HFFc6 (cell line): ENCODE measurements at places on chromosomes 6 and 20. TPM values are rescaled to one million over a fixed set of nuclear protein-coding genes. Genes with fewer than 3 reads are reported as not detected.

DNA sequence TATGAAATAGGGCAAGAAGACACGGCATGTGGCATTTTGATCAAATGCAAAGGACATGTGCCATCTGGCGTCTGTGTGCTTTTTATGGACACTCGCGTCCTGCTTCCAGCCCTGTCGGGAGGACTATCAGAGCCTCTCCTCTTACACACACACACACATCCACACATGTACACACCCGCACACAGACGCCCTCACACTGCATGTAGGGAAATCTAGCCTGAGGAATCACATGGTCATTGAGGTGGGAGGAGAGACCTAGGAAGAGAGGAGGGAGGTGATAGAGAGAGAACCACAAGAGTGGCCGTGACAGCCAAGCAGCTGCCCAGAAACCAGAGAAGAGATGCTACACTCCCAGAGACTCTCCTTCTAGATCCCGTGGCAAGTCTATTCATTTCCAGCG lies 105.9 kb upstream of the CDYL start:
- no peak overlapping the region for H3K27ac ChIP-seq
- H3K27me3 ChIP-seq, result peaks cover 7% of the 10 kb centered on the region
- DNase-seq, result no peak
- no peak overlapping the region for H3K4me3 ChIP-seq

DNA sequence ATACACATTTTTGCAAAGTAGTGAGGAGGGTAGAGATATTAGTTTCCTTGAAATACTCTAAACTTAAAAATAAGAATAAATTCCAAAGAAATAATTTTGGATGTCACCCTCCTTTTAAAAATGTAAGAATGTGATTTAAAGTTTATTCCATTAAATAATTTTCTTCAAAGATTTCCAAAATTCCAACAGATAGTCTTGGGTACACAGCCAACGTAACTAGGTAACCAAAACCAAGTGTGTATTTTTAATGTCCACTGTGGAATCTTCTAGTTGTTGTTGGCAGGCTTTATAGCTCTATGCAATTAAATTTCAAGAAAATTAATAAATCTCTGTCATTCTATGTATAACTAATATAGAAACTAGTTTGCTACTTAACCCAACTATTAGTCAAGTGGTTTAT lies 101.3 kb downstream of the COL21A1 start:
- no peaks in the 10 kb centered on the region; the same call in 1 of the 2 replicates for H3K27me3 ChIP-seq
- no peak overlapping the region for H3K27ac ChIP-seq
- peaks cover 22% of the 10 kb centered on the region for H3K4me1 ChIP-seq
- no peak overlapping the region for H3K4me3 ChIP-seq

DNA sequence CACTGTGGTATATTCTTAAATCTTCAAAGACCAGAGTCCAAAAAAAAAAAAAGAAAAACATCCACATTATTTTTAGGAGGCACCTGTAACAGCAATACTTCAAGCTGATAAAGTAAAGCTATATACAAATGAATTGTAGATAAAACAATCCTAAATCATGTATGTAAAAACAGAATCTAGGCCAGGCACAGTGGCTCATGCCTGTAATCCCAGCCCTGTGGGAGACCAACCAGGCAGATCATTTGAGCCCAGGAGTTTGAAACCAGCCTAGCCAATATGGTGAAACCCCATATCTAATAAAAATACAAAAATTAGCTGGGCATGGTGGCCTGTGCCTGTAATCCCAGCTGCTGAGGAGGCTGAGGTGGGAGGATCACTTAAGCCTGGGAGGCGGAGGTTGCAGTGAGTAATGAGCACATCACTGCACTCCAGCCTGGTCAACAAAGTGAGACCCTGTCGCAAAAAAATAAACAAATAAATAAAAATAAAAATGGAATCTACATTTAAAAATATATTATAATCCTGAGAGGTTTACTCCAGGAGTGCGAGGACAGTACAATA lies 7.3 kb downstream of the NAPB start:
- no peaks in the 10 kb centered on the region for H3K36me3 ChIP-seq
- H3K27me3 ChIP-seq, result no peaks in the 10 kb centered on the region
- peaks cover 51% of the 10 kb centered on the region for H3K4me1 ChIP-seq
- H3K27ac ChIP-seq, result no peak overlapping the region
- H3K4me3 ChIP-seq, result no peak overlapping the region

Gene PKIB
- total RNA-seq, result not detected in 3 replicates

Gene MOCS1
- total RNA-seq, result 8.8 to 11.1 TPM (median 9.2 TPM) in 3 replicates

Gene CALHM6
- 0.39 TPM in 1 of 3 replicates, not detected in the others for total RNA-seq
